Mesothelial cell of epicardium (in vitro differentiated cells): ENCODE measurements at places on chromosomes 16 and 17. TPM values are rescaled to one million over a fixed set of nuclear protein-coding genes. Genes with fewer than 3 reads are reported as not detected.

GRCh38 chr17:7704601-7705268, at the start of gene EFNB3:
Gene EFNB3 (plus strand): TSS chr17:7705202. CDS start chr17:7705599, 397 bp downstream.
- DNase-seq, result peak; percentile 57

GRCh38 chr17:79230576-79230975, 156.0 kb downstream of the ENGASE start:
- DNase-seq, result no peak

GRCh38 chr17:70661342-70662222, 492.2 kb downstream of the KCNJ2 start:
- DNase-seq, result no peak

DNA sequence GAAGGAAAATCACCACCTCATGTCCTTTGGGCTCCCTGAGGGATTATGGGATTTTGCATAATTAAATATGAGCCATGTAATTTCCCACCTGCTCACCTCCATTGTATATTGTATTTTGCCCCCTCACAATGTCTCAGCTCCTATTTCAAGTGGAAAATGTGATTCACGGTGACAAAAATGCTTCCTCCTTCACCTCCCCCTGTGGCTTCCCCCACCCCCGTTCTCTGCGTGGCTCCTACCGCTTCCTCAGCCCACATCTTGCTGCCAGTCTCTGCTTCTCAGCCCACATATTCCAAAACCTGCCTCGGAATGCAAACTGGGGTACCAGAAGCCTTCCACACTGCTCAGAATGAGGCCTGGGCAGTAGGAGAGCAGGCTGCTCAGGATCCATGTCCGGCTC, 394.5 kb upstream of the C16orf82 start:
- no peak for DNase-seq

Gene RND2
- 7.6 to 8.7 TPM (median 8.7 TPM) in 3 replicates for total RNA-seq

DNA sequence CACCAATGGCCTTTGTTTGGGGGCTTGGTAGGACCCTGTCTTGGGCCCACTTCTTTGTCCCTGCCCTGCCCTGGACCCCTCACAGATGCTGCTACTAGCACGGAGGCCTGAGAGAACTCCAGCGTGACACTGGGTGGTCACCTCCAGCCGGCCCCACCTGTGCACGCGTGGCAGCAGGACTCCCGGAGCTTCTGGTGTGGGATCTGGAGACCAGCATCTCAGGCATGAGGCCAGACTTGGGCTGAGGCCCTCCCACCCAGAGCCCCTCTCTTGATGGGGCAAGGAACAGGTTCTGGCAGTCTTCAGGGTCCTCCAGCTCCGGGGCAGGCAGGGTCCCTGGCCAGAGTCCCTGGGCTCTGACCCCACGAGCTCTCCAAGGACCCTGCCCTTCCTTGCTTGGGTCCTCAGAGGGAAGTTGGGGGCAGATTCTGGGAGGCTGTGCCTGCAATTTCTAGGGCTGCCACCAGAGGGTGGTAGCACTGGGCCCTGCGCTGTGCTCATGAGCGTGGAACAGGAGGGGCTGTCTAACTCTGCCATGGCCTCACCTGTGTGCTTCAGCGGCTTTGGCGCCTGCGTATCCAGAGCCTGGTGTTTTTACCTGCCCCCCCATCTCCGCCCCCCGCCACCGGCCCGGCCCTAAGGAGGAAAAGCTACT, 3.1 kb upstream of the BAIAP3 start:
- no peak for DNase-seq
